ENCODE measurements at places on chromosomes 6 and 20.

- DNase-seq = no peak
Measured at GRCh38 chr6:73131706-73132105, 93.6 kb downstream of the KHDC1L start.

- no peak for DNase-seq
Measured at GRCh38 chr20:17380801-17381200, 150.4 kb downstream of the BFSP1 start.

GRCh38 chr6:157527471-157527907 is 146.5 kb downstream of the ZDHHC14 start:
- DNase-seq = no peak

GRCh38 chr6:33118525-33119123 is 42.8 kb downstream of the HLA-DPB1 start:
- DNase-seq = peak; percentile 64

GRCh38 chr20:62658593-62659178 is 16.4 kb downstream of the SLCO4A1 start:
- no peak for DNase-seq

DNA sequence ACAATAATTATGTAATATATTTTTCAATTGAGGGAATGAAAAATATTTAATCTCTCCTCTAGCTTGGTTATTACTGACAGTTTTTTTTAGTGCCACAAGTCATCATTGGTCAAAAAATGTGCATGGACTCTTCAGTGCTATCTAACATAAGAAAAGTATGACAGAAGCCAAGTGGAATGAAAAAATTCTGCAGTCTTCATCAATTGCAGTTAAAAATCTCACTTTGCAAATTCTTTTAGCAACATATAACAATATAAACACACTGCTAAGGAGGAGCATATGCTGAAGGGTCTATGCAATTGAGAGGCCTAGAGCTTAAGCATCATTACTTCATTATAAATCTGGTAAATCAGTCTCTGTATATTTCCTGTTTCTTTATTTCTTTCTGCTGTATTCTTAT is 175.1 kb downstream of the ARHGAP18 start:
- no peak for DNase-seq

GRCh38 chr6:90689172-90689571 is 102.3 kb upstream of the MAP3K7 start:
- no peak for DNase-seq

GRCh38 chr6:149060985-149061760 is 256.3 kb upstream of the TAB2 start:
- no peak for DNase-seq

- no peak for DNase-seq
Measured at GRCh38 chr6:7324520-7324919, 11.5 kb upstream of the SSR1 start.

DNA sequence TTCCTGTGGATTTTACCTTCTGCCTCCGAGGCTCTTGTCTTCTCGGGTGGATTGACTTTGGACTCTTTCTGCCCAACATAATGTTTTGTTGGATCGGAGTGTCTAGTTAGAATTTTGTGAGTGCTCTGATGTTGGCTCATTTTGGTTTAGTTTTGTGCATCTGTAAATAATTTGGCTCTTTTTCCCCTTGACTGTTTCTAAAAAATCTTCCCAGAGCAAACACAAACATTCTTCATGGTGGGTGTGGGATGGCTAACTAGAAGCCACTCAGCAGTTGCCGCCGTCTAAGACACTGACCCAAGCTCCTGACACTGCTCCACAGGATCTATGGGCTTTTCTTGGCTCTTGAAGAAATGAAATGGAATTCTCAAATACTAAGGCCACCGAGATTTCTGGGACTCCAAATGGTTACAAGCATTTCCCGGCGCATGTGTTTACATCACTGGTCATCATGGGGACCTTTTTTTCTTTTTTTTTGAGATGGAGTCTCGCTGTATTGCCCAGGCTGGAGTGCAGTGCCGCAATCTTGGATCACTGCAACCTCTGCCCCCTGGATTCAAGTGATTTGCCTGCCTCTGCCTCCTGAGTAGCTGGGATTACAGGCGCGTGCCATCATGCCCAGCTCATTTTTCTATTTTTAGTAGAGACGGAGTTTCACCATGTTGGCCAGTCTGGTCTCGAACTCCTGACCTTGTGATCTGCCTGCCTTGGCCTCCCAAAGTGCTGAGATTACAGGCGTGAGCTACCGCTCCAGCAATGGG is 92.0 kb upstream of the FRMD1 start:
- DNase-seq = no peak

DNA sequence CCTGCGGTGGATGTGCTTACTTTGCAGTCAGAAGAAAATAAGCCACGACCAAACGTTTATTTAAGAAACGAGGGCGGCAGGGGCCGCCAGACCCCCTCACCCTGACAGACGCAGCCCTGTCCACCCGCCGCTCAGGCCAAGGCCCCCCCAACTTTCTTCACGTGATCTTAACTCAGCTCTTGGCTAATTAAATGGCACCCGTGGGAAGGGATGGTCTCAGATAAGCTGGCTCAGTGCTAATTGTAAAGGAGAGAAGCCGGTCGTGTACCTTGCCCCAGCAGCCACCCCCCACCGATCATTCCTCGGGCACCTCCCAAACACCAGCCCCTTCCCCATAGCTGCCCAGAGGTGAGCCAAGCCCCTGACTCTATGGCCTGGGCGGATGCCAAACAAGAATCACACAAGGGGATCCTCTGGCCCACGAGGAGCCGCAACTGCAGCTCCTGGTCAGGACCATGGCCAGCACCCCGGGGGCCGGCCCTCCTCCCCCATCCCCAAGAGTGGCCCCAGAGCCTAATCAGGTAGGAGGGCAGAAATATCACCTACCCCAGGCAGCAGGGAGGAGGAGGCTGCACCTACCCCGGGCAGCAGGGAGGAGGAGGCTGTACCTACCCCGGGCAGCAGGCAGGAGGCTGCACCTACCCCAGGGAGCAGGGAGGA is 11.2 kb downstream of the KCNQ2 start:
- DNase-seq = no peak

DNA sequence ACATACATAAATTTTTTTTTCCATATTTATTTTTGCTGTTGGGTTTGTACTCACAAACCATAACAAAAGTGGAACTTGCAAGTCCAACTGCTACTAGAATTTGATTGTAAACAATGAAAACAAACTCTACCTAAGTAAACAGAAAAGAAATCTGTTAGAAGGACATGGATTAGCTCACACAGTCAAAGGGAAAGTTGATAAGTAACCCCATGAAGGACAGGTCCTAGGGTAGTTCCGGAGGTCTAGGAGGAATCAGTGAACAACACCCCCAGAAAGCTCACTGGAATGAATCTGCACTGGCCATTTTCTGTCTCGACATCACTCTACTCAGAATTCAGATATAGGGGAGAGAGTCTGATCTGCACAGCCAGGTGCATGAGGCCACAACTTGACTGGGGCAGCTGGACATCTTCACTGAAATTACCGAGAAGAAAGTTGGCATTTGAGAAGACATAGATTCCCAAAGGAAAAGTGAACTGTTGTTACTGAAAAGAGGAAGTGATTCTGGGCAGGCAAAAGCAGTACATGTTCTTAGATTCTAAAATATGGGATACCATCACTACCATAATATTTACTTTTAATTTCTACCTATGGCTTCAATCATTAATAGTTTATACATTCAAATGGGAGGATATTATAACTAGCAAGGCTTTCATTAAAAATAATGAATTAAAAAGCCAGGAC is 76.4 kb downstream of the HMGN3 start:
- no peak for DNase-seq

DNA sequence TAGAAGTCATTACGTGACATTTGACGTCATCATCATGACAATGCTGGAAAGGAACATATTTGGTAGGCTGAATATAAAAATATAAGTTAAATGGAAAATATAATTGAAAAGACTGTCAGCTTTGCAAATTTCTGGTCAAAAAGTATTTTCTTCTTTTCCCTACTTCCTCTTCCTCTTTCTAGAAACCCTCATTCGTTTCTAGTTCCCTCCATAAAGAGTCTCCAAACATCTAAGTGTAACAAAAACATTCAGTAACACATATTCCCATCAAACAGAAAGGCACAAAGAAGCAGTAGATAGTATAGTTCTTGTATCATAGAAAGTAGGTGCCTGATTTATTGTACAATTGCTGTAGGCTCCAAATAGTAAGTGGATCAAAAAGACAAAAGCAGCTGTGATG is 150.8 kb upstream of the FAM83B start:
- DNase-seq = no peak

DNA sequence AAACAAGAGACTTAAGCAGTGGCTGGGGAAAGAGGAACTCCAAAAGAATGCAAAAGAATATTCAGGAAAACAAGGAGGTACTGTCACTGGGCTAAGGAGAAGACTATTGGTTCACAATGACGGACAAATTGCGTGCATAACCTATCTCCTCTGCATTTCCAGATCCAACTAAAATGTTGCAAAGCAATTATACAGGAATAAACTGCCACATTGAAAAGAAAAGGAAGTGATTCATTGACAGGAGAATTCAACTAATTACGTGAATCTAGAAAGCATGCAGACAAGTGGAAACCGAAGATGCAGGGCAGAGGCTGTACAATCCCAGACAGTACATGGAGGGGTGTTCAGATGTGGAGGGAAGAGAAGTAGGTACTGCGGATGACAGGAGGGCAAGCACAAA is 152.8 kb upstream of the RIPOR2 start:
- no peak for DNase-seq

GRCh38 chr6:43468240-43468639 is 9.1 kb upstream of the TJAP1 start:
- DNase-seq = no peak

GRCh38 chr6:90892271-90892670 is 305.4 kb upstream of the MAP3K7 start:
- no peak for DNase-seq

DNA sequence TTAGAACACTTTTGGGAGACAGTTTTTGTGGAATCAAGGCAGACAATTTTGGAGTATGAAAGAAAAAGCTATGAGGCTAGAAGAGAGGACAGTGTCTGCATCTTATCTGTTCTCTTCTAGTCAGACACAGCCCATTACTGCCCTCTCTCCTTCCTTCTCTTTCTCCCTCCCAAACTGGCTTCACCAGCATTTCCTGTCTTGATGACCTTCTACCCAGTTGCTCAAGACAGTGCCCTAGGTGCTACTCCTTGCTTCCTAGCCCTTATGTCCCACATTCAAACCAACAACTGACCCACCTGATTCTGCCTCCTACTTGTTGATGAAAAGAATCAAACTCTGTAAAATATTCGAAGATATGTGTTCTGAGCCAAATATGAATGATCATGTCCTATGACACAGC is 116.4 kb upstream of the RIPOR2 start:
- no peak for DNase-seq

DNA sequence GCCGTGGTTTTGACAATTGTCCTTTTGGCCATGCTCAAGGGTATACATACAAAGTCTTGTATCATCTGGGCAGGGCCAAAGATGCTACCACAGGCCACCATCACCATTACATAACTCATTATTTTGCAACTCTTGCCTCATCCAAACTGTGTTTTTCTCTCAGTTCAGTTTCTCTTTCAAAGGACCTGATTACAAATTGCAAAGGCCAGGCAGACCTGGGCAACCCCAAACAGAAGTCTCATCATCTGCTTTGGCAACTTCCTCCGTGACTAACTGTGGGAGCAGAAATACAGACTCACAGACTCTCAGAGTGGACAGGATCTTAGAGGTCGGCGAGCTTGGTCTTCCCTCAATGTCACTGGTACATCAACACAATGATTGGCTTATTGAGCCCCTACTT is 117.8 kb upstream of the NEDD9 start:
- DNase-seq = no peak

DNA sequence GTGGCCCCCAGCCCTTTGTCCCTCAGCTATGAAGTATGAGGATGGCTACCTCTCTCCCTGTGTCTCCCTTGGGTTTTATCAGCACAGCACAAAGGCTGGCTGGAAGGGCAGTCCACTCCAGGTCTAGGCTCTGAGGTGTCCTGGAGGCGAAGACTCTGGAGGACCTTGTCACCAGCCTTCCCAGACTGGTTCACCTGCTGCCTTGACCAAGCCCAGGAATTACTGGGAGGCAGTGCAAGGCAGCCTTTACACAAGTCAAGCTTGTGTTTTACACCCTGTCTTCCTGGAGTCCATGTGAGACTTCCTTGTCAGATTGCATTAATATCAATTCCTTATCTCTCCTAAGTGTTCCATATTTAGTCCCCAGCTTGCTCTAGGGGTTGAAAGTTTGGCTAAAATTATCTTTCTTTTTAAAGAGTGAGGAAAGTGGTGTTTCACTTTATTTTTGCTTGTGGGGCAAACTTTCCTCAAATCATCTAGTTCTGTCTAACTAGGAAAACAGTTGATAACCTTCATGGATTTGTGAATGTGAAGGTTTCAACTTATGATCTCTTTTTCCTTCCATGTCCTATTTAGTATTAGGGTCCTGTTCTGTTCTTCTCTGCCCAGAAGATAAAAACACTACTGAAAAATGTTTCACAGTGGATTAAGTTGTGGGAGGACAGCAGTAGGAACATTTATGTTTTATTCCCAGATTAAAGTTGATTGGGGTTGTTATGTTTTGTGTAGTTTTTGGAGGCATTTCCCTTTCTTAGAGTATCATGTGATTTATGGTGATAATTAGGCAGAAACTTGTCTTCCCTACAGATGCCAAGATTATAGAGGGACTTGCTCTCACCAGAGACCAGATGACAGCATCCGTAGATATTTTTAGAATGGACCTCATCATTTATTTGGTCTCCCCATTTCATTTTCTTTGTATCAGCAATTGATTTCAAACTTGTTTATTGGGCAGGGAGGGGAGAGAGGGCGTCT is 114.8 kb downstream of the FOXO3 start:
- no peak for DNase-seq

DNA sequence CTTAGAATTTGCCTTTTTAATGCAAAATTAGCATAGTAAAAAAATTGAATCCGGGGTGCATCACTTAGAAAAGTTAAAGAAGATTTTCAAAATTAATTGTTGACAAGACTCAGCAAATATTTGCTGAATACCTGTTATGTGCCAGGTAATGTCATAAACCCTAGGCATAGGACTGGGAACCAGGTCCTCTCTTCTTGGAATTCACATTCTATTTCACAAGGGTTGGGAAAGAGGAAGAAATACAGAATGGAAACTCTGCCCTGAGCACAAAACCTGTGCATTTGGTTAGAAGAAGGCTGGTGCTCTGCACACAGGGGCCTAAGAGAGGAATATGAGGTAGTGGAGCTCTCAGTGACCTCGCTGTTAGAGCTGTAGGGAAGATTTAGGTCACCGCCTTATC is 573.8 kb upstream of the AGPAT4 start:
- DNase-seq = no peak

GRCh38 chr6:26123675-26123946 is 36.4 kb downstream of the HFE start:
- DNase-seq = no peak

All from CD4-positive, alpha-beta T cell treated with Interleukin-6 at 100 ng/mL for 8 hours (primary cell).